ENCODE measurements at places on chromosomes 7 and 10.

DNA sequence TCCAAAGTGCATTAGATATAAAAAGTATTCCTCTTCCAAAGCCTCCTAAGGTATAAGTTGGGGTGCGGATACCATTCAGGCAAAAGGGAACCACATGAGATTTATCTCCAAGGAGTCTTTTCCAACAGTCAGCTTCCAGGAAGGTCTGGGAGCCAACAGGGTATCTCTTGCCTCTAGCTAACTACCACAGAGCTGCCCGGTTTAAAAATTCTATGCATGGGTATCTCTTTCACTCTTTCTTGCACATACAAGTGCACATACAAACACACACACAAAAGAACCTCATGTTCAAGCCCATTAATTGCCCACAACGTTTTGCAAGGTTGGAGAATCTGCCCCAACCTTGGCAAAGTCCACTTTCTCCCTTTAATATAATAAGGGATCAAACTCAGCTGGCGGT lies 80.7 kb downstream of the CDK6 start:
- no peak for DNase-seq

GRCh38 chr10:95655571-95656290 lies 780 bp downstream of the ALDH18A1 start:
- DNase-seq: no peak

- no peak for DNase-seq
Measured at GRCh38 chr7:34281260-34281659, 375.9 kb downstream of the BMPER start.

- DNase-seq: no peak
Measured at GRCh38 chr10:119910689-119911088, 18.2 kb downstream of the SEC23IP start.

- no peak for DNase-seq
Measured at GRCh38 chr7:21542891-21543527, at the start of gene DNAH11. Gene DNAH11 (plus strand): TSS chr7:21543039. CDS start chr7:21543246, 207 bp downstream.

- DNase-seq: no peak
Measured at GRCh38 chr7:28044825-28045224, 135.8 kb downstream of the JAZF1 start.

GRCh38 chr7:148447221-148447849 lies 143.2 kb upstream of the C7orf33 start:
- no peak for DNase-seq

- no peak for DNase-seq
Measured at GRCh38 chr7:14341200-14341775, 351.8 kb upstream of the ETV1 start.

- no peak for DNase-seq
Measured at GRCh38 chr7:120353171-120353570, 80.2 kb downstream of the KCND2 start.

DNA sequence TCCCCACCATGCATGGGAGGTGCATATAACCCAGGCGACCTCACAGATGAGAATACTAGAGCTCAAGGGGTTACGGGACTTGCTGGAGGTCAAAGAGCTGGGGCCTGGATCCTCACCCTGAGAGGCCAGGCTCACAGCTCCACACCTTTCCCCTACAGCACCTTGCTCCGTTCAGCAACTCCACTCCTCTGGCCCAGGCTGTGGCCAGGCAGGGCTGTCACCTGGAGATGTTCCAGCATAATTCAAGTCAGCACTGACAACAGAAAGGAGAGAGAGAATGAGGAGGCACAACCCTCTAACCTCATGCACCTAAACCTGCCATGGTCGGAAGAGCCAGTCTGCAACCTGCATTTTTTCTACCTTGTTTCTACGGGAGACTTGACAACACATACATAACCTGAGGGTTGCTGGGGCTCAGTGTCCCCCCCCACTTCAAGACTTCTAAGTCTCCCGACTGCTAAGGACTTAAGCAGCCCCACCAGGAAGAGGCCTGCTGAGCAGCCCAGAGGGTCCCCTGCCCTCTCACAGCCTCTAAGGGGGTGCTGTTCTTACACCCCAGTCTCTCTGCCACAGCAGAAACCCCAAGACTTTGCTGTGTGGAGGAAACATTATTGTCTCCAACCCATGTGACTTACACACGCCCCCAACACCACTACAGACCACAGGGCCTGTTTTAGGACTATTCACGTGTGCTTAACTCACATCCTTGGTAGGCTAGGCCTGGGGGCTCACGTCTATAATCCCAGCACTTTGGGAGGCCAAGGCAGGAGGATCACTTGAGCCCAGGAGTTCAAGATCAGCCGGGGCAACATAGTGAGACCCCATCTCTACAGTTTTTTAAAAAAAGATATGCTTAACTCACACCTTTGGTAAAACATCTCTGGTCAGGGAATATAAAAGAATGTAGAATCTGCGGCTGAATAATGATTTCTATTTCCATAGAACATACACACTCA lies 175.6 kb downstream of the FAM107B start:
- no peak for DNase-seq

- no peak for DNase-seq
Measured at GRCh38 chr7:73850781-73851207, 8.5 kb upstream of the METTL27 start.

GRCh38 chr7:109864230-109864629 lies 1226.7 kb upstream of the LRRN3 start:
- DNase-seq: no peak

DNA sequence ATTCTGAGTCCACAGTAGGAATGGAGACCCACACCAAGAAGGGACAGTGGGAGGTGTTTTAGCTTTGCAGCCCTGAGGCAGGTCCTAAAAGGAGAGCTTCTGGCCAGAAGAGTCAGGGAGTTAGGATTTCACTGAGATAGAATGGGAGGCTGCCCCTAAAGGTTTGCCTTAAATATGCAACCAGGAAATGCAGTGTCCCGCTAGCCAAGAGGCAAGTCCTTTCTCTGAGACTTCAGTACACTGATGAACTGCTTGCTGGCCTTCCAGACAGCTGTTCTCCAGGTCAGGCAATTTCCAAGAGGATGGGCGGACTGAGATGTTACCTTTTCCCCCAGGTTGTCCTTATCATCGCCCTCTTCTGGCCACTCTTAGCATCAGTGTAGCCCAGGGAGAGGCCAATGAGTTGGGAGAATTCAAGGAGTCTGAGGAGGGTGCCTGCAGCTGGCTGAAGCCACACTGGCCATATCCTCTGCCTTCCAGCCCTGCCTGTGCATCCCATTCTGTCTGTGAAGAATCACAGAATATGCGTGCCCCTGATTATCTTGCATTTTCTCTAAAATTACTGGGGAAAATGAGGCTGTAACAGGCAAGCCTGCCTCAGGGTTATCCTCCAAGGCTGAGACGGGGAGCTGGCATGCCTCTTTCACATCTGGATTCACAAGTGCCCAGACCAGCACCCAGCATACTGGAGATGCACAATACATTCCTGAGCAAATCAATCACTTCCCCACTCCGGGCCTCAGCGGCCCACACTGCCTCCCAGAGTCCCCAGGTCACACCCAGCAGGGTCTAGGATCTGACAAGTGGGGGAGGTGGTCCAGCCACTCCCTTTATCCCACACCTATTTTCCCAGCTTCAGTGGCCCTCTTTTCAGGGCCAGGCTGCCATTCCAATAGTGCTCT lies 2.4 kb downstream of the TLL2 start:
- DNase-seq: no peak

DNA sequence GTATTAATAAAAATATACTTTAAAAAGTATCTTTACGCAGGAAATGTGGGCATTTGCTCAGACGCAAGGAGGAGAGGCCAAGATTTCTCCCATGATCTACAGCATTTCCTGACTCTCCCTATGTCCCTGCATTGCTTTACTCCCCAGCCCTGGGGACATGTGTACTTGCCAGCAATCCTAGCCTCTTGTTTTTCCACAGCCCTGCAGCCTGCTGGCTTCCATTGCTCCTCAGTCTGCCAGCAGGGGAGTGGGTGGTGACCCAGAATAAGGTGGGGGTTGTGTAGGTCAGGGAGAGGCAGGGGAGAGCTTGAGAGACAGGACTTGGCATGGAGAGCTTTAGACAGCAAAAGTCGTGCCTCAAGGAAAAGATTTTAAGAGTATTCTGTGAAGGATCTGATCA lies 307.7 kb downstream of the CDK14 start:
- no peak for DNase-seq

GRCh38 chr7:138837627-138838026 lies 39.6 kb upstream of the ATP6V0A4 start:
- DNase-seq: no peak

All from cortex of kidney (tissue), 1 donor.